ENCODE measurements at places on chromosomes 1 and 21.

DNA sequence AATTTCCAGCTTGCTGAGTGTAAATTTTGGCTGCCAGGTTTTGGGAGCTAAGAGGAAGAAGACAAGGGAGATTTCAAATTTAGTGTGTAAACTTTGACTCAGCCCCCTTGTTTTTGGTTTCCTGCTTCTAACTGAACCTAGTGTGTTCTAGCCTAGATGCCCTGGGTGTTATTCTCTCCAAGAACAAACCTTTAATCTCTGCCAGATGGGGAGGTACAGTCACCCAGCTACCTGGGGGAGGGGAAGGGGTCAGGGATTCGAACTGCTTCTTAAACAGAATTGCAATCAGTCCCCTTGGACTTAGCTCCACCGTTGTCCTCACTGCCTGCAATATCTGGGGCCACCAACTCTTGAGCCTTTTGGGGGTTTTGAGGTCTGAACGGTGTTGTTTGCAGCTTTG, 238.9 kb downstream of the KIF26B start:
- DNase-seq: no peak

GRCh38 chr1:38071312-38072256, 25.0 kb upstream of the POU3F1 start:
- DNase-seq: no peak

GRCh38 chr1:217275655-217276398, 355.1 kb downstream of the GPATCH2 start:
- no peak for DNase-seq

DNA sequence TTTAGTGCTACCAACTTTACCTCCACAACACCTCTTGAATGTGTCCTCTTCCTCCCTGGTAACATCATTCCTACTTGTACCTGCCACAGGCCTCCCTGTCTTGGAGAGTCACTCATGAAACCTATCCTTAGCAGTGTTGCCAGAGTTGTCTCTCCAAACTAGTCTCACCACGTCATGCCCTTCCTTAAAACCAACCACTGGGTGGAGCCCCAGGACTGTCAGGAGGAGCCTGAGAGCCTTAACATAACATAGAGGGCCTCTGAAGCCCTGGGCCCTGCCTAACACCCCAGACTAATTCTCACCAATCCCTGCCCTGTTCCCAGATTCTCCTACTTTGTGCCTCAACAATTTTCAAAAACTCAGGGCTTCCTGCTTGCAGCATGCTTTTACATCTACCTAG, 65.3 kb downstream of the ZNF697 start:
- no peak for DNase-seq

DNA sequence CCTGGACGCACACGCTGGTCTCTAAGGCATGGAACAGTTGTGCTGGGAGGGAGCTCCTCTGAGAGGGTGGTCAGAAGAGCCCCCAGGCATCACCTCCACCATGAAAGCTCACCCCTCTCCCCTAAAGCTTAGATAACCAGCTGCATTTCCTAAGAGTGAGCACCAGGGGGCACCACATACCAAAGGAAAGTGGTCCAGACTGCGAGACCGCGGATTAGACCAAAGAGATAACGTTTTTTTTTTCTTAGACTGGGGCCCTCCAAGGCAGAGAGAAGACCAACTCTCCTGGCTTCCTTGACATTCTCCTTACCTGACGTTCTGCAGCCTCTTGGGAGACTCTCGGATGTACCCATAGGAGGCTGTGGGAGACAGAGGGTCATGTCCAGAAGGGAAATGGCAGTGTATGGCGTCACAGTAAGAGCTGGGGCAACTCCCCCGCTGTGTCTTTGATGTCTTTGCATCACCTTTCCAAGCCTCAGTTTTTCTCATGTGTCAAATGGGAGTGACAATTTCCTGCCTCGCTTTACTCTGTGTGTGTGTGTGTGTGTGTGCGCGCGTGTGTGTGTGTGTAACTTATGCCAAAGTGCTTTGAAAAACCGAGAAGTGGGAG, 12.3 kb upstream of the IFNLR1 start:
- no peak for DNase-seq

DNA sequence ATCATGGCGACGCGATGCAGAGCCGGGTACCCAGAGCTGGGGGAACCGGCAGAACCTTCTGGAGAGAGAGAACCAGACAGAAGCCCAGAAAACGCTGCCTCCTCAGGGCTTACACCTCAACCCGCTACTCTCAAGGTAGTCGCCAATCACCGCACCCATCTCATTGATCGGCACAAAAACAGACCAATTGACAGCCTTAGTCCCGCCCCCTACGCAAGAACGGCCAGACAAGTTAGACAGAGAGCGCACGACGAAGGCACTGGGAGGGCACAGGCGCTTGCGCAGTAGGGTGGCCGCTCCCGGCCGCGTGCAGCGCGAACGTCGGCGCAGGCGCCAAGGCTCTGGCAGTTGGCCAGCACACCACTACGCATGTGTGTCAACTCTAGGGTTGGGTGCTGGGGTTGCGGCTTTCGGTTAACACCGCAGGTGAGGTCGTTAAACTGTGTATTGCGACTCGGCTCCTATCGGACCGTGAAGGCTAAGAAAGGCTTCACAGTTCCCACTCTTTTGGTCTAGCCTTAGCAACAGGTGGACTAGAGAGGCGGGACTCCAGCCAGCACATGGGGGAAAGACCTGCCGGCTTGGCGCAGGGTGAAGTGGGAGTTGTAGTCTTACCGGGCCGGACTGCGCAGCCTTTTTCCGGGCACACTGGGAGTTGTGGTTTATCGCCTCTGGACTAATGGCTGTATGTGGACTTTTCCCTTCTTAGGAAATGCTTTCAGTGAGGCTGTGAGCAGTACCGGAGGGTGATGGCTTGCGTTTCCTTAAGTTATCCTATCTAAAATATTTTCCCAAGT, at the start of the genes CCT3 and TSACC:
Gene CCT3 (minus strand): TSS at position 113 of the 797 bp plus-strand sequence. CDS start 108 bp downstream, at position 5.
Gene TSACC (plus strand): TSS at position 347 of the 797 bp plus-strand sequence. CDS start 1,232 bp downstream, outside the sequence.
- DNase-seq: peak; percentile 96

DNA sequence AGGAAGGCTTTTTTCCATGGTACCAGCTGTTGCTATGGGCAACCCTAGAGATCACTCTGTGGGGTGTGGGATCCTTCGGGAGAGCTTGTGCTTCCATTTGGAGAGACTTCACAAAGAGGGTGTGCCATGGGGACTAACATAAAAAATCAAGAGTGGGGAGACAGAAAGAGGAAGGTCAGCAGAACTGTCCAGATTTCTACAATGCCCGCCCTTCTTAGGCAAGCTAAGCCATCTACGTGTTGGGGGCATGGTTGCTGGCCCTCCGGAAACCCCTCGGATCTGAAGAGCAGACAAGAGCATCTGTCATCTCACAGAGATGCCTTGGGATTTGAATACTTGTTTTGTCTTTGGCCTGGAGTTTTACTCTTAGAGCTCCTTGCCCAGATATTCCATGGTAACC, 83.9 kb upstream of the ZNF648 start:
- DNase-seq: no peak

DNA sequence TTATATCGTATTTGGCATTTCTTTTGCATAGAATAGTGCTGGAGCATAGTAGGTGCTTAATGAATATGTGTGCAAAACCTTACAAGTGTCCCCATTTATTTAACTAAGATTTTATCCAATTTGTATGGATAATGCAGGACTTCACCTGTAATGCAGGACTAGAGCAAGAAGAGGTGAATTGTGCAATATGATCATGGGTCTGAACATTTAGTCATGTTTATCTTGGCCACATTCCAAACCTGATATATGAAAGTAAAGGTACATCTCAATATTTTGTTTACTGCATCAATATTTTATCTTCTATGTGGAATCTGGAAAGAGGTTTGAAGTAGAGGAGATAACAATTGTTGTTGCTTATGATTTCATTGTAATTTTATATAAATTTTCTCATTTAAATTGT, 1626.7 kb upstream of the B3GALT2 start:
- DNase-seq: no peak

GRCh38 chr1:36204347-36204909, 19.8 kb upstream of the THRAP3 start:
- DNase-seq: no peak

DNA sequence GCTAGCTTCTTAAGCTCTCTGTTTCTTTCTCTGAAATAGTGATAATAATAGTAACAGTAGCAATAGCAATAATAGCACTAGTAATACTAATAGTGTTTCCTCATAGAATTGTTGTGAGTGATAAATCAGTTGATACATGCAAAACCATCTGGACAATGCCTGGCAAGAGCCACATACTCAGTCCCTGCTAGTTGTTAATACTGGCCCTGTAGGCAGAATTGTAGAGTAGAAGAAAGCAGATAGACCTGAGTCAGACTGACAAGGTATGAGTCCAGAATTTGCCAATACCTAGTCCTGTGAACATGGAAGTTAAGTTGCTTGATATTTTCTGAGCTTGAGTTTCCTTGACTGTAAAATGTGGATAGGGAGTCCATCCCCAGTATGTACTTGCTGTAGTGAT, 171.9 kb downstream of the C1orf21 start:
- DNase-seq: no peak

GRCh38 chr1:37107153-37107907, 73.0 kb upstream of the GRIK3 start:
- DNase-seq: no peak

- no peak for DNase-seq
Observed at GRCh38 chr1:52659356-52659755, 26.4 kb downstream of the SHISAL2A start.

DNA sequence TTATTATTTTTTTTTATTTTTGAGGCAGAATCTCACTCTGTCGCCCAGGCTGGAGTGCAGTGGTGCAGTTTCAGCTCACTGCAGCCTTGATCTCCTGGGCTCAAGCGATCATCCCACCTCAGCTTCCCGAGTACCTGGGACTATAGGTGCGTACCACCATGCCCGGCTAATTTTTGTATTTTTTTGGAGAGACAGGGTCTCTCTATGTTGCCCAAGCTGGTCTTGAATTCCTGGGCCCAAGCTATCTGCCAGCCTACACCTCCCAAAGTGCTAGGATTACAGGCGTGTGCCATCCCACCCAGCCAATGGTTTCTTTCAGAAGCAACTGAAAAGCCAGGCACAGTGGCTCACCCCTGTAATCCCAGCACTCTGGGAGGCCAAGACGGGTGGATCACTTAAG, 2.3 kb downstream of the KRTCAP2 start:
- no peak for DNase-seq
